ENCODE measurements at places on chromosomes 13 and 19. TPM values are rescaled to one million over a fixed set of nuclear protein-coding genes. Genes with fewer than 3 reads are reported as not detected.
A peak's percentile ranks its signal among the peaks of the same experiment; 100 is the strongest.

- H3K27ac ChIP-seq = no peak overlapping the region
- H3K4me3 ChIP-seq = no peak overlapping the region
- H3K36me3 ChIP-seq = no peaks in the 10 kb centered on the region
- no peaks in the 10 kb centered on the region for H3K4me1 ChIP-seq
- H3K27me3 ChIP-seq = peaks cover 2% of the 10 kb centered on the region
These were observed 412.7 kb downstream of the LMO7 start for GRCh38 chr13:76048675-76049375.

GRCh38 chr19:14434543-14435319 is 1.6 kb downstream of the PKN1 start:
- H3K27me3 ChIP-seq = no peaks in the 10 kb centered on the region
- peak; percentile 77 for DNase-seq
- peak overlapping the region; percentile 63 for H3K4me3 ChIP-seq
- peaks cover 5% of the 10 kb centered on the region for H3K36me3 ChIP-seq
- peak overlapping the region; percentile 71 for H3K27ac ChIP-seq

- H3K27me3 ChIP-seq = no peaks in the 10 kb centered on the region
- no peak overlapping the region for H3K27ac ChIP-seq
- no peak for DNase-seq
- peaks cover 3% of the 10 kb centered on the region for H3K36me3 ChIP-seq
- no peak overlapping the region for H3K4me3 ChIP-seq
- H3K4me1 ChIP-seq = peaks cover 14% of the 10 kb centered on the region
These were observed 7.1 kb upstream of the S1PR2 start for GRCh38 chr19:10238172-10238783.

DNA sequence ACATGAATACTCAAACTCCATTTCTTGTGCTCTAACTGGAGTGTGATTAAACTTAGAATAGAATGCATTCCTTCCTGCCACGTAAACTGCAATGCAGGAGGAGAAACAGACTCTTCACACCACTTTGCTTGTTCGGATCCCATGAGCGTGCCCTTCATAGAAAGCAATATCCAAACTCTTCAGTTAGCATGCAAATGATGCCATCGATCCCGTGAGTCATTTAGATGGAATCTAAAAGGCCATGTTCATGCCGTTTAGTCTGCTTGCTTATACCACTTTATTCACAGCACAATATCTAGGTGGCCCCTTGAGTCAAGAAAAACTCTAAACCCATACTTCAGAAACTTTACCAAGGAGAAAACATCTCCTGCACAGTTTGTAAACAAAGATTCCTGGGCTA is 225.8 kb downstream of the OXGR1 start:
- H3K4me3 ChIP-seq = no peak overlapping the region
- no peaks in the 10 kb centered on the region for H3K27me3 ChIP-seq
- DNase-seq = no peak
- no peak overlapping the region for H3K27ac ChIP-seq
- no peaks in the 10 kb centered on the region for H3K4me1 ChIP-seq

DNA sequence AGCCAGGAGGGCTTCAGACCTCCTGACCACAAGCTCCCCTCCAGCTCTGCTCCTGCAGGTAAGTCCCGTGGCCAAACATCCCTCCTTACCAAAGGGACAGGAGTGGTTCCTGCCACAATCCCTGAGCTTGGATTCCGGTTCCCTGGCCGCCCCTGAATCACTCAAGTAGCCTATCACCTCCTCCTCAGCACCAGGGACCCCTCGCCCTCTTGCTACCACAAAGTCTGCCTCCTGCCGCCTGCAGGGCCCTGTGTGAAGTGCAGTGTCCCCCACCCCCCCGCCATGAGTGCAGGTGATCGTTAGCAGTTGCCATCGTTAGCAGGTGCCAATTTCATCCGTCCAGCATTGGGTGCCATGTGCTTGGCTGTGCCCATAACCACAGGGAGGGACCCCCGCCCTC is 40.8 kb upstream of the RANBP3 start:
- no peaks in the 10 kb centered on the region for H3K36me3 ChIP-seq
- no peaks in the 10 kb centered on the region for H3K4me1 ChIP-seq
- no peak overlapping the region for H3K4me3 ChIP-seq
- H3K27me3 ChIP-seq = peaks cover 2% of the 10 kb centered on the region

GRCh38 chr13:113639616-113640262 is 18.3 kb downstream of the ATP4B start:
- H3K36me3 ChIP-seq = peaks cover 63% of the 10 kb centered on the region
- no peak overlapping the region for H3K27ac ChIP-seq
- H3K27me3 ChIP-seq = no peaks in the 10 kb centered on the region
- peaks cover 3% of the 10 kb centered on the region for H3K4me1 ChIP-seq
- DNase-seq = no peak
- no peak overlapping the region for H3K4me3 ChIP-seq

- DNase-seq = peak; percentile 78
- peaks cover 54% of the 10 kb centered on the region for H3K27me3 ChIP-seq
- no peaks in the 10 kb centered on the region for H3K36me3 ChIP-seq
- peaks cover 2% of the 10 kb centered on the region for H3K4me1 ChIP-seq
These were observed 422 bp upstream of the MTUS2 start for GRCh38 chr13:28819735-28820098.

DNA sequence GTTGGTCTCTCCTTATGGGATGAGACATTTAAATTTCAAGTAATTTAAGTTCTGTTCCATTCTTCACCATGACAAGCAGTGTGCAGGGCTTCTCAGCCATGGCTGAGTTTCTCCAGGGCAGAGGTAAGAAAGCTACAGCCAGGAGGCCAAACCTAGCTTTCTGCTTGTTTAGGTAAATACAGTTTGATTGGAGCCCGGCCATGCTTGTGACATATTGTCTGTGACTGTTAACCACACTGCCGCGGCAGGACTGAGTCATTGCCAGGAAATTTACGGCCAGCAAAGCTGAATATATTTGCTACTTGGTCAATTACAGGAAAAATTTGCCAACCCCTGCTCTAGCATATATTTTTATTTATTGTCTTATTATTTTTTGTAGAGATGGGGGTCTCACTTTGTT is 10.7 kb downstream of the NLRP8 start:
- DNase-seq = peak; percentile 4
- no peak overlapping the region for H3K27ac ChIP-seq
- no peaks in the 10 kb centered on the region for H3K4me1 ChIP-seq
- no peaks in the 10 kb centered on the region for H3K36me3 ChIP-seq
- no peaks in the 10 kb centered on the region for H3K27me3 ChIP-seq

DNA sequence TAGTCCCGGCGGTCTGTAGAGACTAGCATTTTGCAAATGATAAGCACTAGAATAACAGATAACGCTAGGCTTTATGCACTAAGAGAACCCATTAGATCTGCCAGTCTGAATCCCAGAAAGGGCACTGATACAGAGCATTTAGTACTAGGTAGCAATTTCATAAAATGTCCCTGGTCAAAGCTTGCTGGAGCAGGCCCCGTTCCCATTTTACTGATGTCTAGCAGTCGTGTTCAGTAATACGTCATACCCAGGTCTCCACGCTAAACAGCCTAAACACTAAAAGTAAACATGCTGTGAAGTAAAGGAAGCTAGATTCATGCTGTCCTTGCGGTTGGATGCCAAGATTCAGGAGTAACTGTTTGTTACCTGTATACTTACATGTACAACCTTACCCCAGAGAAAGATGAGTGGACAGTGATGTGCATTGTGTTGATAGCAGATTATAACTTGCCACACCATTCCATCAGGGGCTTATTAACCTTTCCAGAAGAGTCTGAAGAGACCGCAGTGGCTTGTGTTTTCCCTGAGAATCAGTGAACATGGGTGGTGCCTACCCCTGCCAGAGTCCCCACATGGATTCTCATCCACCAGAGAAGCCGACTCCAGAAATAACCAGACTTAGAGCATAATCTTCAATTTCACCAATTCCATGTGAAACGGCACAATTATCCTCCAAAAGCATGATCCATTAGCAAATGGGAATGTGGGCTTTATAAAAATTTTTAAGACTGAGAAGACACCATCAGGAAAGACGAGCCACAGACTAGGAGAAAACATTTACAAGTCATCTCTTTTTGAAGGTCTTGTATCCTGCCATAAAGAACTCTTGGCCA is 3.4 kb upstream of the RPS11 start:
- no peaks in the 10 kb centered on the region for H3K27me3 ChIP-seq
- H3K27ac ChIP-seq = peak overlapping the region; percentile 73
- peaks cover 66% of the 10 kb centered on the region for H3K36me3 ChIP-seq
- DNase-seq = no peak
- peaks cover 31% of the 10 kb centered on the region for H3K4me1 ChIP-seq

- peaks cover 94% of the 10 kb centered on the region for H3K4me1 ChIP-seq
- H3K4me3 ChIP-seq = no peak overlapping the region
- peaks cover 2% of the 10 kb centered on the region for H3K36me3 ChIP-seq
- H3K27me3 ChIP-seq = no peaks in the 10 kb centered on the region
These were observed 19.1 kb downstream of the ELL start for GRCh38 chr19:18502638-18503294.

DNA sequence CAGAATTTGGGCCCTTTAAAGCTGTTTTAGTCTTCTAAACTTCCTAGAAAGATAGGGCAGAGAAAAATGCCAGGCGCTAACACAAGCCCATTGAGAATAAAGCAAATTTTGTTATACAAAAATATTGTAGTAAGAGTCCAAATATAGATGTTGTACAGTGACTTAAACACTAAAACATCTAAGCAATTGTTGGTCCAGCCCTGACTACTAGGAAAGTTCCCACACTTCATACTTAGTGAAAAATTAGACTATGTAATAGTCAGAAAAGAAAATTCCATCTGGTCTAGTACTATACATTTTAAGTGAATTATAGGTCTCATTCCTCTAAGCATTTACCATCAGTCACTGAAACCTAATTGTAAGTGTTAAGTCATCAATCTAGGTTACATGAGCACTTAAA is 1518.3 kb upstream of the SLC10A2 start:
- H3K4me3 ChIP-seq = no peak overlapping the region
- no peaks in the 10 kb centered on the region for H3K27me3 ChIP-seq
- no peaks in the 10 kb centered on the region for H3K36me3 ChIP-seq
- no peak overlapping the region for H3K27ac ChIP-seq
- DNase-seq = no peak

DNA sequence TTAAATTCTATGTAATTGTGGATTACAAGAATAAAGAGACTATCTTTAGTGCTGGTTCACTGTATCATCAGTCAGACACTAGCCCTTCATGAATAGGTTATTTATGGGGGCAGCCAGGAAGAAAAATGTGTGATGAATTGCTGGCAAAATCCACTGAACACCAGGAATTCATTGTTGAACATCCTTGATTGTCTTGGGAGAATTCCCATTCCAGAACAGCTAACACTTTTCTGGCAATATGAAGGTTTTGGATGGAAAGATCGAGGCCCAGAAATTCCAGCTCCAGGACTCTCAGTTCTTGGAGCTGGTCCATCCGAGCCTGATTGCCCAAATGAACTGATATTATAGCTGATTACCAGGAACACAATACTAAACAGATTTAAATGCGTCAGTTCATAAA is 11.5 kb upstream of the SPART start:
- H3K27ac ChIP-seq = no peak overlapping the region
- H3K27me3 ChIP-seq = peaks cover 7% of the 10 kb centered on the region
- H3K4me1 ChIP-seq = no peaks in the 10 kb centered on the region

- H3K27ac ChIP-seq = no peak overlapping the region
- H3K4me1 ChIP-seq = peaks cover 12% of the 10 kb centered on the region
- no peak for DNase-seq
These were observed 49.3 kb upstream of the TUBGCP3 start for GRCh38 chr13:112637017-112637801.

DNA sequence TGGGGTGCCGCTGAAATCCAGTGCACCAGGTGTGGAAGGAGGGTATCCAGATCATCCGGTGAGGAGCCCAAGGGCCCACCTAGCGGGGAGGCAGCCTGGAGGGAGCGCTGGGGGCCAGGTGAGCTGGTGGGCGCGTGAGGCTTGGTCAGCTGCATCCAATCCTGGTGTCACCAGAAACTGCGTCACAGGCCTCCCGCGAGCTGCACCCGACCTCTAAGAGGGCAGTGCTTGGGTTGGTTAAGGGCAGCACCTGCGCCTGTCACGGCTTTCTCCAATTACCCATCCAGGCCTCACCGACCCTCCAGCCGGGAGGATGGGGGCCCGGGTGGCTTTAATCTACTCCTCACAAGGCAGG is 284 bp downstream of the RNF17 start:
- no peaks in the 10 kb centered on the region for H3K36me3 ChIP-seq
- H3K27me3 ChIP-seq = peaks cover 3% of the 10 kb centered on the region
- DNase-seq = no peak
- H3K27ac ChIP-seq = no peak overlapping the region

TEKTIP1 gene
- 2.5 TPM for total RNA-seq

ZNF44 gene
- total RNA-seq = 7.3 TPM

PRSS57 gene
- not detected for total RNA-seq

SKA3 gene
- total RNA-seq = 53.7 TPM

UBE2L5 gene
- not detected for total RNA-seq

CEACAM1 gene
- 3.6 TPM for total RNA-seq

GAPDHS gene
- total RNA-seq = not detected

ZNF814 gene
- 24.5 TPM for total RNA-seq

GRK1 gene
- total RNA-seq = 0.21 TPM

Measured in activated CD4-positive, alpha-beta T cell treated with anti-CD3 and anti-CD28 coated beads for 36 hours (primary cell).